ENCODE measurements at places on chromosomes 4 and X.

DNA sequence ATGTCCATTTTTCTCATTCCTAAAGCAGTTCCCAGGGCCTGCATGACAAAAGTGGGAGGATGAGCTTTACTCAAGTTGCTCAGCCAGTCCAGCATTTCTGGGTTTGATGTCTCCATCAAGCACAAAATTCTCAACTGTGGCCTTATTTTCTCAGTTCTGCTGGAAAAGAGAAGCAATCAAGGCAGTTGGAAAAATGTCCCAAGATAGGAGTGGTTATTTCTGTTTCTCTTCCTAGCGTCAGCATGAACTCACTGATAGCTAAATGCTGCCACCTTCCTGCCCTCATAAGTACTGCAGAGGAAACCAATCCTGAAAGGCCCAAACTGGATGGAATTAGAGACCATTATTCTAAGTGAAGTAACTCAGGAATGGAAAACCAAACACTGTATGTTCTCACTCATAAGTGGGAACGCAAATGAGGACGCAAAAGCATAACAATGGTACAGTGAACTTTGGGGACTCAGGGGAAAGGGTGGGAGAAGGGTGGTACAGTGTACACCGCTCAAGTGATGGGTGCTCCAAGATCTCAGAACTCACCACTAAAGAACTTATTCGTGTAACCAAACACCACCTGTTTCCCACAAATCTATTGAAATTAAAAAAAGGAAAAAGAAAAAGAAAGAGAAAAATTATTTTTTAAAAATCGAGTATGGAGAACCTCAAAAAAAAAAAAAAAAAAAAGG is 29.6 kb downstream of the ADH7 start:
- ATAC-seq = peak; percentile 81

DNA sequence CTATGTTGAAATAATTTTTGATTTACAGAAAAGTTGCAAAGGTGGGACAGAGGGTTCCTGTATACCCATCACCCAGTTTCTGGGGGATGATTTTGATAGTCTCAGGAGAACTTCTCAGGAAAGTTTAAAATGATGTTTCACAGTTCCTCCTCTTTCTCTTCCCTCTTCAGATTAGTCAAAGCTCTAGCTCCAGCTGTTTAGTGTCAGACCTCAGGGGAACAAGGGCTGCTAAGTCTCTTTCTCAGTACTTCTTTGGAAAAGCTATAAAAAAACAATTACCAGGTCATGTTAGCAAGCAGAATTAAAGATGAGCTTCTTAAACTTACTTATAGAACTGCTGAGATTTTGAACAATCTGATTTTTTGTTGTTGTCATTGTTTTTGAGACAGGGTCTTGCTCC is 12.2 kb downstream of the IL13RA1 start:
- no peak for ATAC-seq

DNA sequence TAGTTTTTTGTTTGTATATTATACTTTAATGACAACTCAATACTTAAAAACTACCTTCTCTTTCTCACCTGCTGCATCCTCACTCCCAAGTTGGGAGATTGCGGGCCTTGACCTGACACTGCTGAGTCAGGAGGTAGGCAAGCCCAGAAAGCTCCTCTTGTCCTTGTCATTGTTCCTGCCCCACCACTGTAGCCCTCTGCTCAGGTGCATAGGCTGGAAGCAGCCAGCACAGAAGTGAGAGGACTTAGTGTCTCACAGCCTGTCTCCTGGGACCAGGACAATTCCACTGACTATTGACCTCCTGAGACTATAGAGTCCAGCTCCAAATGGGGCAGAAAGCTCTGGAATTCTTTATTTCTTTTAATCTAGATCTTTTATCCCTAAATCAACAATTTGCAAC is 123.5 kb upstream of the NDP start:
- no peak for ATAC-seq

- peak; percentile 85 for ATAC-seq
Measured at GRCh38 chr4:140359562-140360427, 13.7 kb upstream of the SCOC start.

- ATAC-seq = no peak
Measured at GRCh38 chrX:8743126-8743732, 11.3 kb upstream of the ANOS1 start.

DNA sequence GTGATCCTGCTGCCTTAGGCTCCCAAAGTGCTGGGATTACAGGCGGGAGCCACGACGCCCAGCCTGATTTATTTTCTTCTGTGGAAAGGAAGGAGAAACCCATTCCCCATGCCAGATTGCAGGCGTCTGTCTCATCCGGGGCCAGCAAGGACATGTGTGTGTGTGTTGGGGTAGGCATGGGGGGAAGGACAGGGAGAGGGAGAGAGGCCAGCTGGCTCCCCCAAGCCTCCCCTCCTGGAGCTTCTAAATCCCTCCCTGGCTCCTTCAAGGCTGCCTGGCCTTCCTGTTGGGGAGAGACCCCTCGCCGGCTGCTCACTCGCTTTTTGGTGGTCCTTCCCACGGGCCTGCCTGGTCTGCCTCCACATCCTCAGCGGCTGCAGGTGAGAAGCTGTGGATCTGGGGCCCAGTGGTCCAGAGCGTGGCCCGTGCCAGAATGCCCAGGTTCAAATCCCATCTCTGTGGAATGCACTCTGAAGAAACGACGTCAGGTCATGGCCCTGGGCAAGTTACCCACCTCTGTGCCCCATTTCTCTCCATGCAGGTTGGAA is 1.3 kb upstream of the PLXNB3 start:
- no peak for ATAC-seq

DNA sequence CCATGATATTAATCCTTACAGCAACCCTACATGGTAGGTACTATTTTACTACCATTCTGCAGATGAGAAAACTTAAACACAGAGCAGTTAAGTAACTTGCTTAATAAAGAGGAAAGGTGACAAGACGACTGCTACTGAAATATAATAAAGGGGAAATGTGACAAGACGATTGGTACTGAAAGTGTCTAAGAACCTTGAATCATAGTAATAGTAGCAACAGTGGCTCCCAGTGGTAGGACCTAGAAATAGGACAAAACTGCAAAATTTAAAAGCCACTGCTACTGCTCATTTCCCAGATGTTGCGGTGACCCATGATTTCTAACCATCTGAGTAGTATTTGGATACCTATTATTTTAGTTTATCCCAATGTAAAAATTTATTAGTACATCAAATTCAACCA is 89.5 kb downstream of the TASL start:
- ATAC-seq = no peak

GRCh38 chr4:14124816-14125215 is 497.3 kb upstream of the BOD1L1 start:
- no peak for ATAC-seq

DNA sequence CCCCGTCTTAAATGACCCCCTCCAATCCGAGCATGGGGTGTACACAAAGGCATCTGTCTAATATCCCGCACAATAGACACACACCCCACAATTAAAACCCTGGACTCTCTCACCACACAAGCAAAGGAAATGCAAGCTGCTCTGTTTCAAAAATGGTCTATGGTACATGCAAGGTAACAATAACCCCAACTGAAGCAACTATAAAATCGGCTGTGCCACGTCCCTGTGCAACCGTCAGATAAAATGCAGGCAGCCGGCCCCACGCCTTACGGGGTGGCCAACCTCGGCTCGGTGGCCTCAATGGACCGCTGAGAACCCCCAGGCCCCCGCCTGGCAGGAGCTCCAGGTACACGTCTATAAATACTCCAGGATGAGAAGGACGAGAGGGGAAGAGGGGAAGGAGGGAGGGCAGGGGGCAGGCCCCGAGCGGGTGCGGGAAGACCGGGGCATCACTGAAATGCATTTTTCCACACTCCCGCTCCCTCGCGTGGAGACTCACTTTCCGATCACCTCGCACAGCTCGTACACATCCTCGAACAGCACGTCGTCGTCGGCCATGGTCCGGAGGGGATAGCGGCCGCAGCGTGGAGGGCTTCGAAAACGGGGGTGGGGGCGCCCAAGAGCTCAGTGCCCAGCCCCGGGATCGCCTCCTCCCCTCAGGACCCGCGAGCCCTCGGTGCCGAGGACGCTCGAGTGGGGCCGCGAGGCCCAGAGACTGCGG is 763 bp downstream of the CASK start:
- no peak for ATAC-seq

DNA sequence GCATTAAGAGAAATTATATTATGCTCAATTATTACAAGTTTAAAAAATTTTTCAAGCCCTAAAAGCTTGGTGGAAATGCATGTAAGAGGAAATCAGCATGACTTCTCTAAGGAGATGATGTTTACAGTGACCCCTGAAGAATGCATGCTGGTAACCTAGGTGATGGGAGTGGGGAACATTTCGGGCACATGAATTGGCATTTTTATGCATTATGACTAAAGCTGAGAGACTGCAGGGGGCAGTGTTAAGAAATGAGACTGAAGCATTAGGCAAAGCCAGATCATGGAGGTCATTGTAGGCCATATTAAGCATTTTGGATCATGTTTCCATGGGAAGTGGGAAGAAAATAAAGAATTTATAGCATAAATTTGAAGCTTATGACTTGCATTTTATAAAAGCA is 421.3 kb downstream of the FAT4 start:
- ATAC-seq = no peak

DNA sequence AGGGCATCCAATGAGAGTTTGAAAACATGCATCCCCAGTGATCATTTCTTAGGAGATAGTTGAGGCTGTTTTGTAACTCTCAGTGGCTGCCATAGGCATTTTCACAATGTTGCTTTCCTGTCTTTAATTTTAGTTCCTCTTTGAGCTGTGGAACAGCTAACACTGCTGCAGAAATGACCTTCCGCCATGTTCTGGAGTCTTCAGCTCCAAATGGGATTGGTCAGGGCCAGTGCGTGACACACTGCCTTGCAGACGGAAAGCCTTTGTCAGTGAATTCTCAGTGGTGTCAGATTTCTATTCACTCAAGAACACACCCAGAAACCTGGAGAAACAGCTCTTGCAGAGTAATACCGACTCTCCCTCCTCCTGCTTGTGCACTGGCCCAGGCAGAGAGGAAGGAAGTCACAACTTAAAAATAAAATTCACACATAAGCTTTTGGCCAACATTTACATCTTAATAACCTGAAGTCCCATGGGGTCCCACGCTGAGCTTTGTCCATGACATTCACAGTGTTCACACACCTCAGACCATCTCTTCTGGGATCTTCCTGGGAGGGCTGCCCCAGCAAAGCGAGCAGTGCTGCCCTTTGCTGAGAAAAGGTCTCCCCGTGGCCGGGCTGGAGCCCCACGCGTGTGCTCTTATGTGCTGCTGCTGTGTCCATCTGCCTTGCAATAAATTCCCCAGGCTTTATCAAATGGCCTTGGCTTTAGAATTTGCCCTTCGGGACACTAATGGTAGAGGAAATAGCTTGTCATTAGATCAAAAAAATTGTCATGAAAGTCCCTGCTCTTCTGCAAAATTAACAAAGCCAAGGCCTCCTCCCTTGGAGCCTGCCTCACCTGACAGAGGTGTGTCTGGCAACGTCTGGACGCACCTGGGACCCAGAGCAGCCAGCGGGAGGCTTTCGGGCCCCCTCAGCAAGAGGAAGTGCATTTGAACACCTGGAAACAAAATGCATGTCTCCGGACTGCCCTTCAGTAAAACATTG is 126.8 kb downstream of the IRF2 start:
- peak; percentile 87 for ATAC-seq

DNA sequence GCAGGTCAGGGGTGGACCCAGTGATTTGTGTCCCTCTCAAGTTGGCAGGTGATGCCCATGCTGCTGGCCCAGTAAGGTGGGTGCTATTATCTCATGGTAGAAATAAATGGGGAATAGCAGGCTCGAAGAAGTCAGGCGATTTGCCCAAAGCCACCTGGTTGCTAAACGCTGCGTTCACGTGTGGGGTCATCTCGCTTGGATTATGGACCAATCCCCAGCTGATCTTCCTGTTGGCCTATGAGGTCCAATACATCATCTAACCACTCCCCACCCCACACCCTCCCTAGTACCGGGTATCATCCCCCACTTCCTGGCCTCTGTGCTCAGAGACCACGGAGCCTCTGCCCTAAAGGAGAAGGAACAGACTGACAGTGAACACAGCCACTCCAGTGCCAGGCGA is 18.3 kb upstream of the MSX1 start:
- ATAC-seq = no peak

- ATAC-seq = peak; percentile 54
Measured at GRCh38 chr4:185127021-185127925, 15.8 kb upstream of the SLC25A4 start.

GRCh38 chr4:140463614-140464013 is 34.5 kb downstream of the MGAT4D start:
- no peak for ATAC-seq

GRCh38 chrX:30309139-30309571 is at the start of gene NR0B1:
NR0B1 (minus strand) TSS chrX:30309390; CDS start chrX:30309363, 27 bp downstream.
- ATAC-seq = no peak

- no peak for ATAC-seq
Measured at GRCh38 chr4:23384741-23385140, 505.1 kb downstream of the PPARGC1A start.

- ATAC-seq = no peak
Measured at GRCh38 chr4:17447056-17447455, 64.8 kb downstream of the QDPR start.

GRCh38 chrX:14922437-14922836 is 49.2 kb downstream of the MOSPD2 start:
- no peak for ATAC-seq

DNA sequence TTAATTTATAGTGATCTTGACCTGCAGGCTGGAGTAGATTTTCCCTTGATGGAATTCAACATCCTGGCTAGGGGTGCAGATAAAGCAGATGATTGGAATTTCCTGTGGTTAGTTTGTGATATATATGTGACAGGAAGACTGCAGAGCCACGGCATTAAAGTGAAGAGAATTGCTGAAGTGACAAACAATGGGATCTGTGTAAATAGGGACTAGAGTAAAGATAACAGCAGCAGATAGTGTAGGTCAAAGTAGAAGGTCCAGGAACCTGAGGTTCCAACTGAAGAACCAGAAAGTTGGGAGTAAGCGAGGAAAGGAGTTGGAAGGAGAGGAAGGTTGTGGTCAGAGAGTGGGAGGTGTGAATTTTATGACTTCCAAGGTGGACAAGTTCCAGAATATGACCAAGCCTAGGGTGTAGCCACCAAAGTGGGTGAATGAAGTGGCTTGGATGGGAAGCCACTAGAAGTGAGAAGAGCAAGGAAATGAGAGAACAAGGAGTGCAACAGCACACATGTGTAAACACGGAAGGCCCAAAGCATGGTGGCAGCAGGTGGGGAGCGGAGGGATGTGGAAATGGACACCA is 325.0 kb downstream of the RAB28 start:
- ATAC-seq = no peak

DNA sequence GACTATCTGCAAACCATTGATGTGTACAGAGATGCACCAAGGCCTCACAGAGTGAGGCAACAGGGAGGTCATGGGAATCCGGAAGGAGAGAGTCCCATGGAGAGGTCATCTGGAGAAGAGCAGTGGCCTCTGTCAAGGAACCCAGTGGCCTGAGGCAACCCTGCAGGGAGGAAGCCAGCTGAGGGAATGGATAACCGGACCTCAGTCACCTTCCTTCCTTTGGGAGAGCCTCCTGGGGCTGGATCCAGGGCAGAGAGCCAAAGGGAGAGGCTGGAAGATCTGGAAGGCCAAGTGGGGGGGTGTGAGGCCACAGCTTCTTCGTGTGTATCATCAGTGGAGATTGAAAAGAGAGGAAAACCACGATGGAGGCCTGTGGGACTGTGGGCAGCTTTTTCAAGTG is 24.3 kb upstream of the CD38 start:
- ATAC-seq = no peak

Data from esophagus mucosa (tissue), 1 donor.